ENCODE measurements at places on chromosomes 3 and 15.

DNA sequence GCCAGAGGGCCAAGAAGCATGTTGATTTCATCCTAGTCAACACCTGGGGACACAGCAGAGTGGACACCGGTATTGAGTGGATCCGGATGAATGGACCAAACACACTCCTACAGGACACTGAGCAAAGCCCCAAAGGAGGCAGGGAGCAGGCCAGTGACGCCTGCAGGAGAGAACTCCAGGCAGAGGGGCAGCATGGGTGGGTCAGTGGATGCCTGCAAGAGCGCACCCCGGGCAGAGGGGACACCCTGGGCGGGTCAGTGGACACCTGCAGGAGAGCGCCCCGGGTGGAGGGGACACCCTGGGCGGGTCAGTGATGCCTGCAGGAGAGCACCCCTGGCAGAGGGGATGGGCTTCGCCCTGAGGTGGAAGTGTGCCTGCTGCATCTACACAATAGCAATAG lies 27.6 kb upstream of the HRH1 start:
- no peak for DNase-seq

GRCh38 chr15:76996076-76996525 lies 1.2 kb downstream of the PSTPIP1 start:
- DNase-seq = peak; percentile 17

GRCh38 chr3:193895409-193895808 lies 240.5 kb upstream of the HES1 start:
- no peak for DNase-seq

DNA sequence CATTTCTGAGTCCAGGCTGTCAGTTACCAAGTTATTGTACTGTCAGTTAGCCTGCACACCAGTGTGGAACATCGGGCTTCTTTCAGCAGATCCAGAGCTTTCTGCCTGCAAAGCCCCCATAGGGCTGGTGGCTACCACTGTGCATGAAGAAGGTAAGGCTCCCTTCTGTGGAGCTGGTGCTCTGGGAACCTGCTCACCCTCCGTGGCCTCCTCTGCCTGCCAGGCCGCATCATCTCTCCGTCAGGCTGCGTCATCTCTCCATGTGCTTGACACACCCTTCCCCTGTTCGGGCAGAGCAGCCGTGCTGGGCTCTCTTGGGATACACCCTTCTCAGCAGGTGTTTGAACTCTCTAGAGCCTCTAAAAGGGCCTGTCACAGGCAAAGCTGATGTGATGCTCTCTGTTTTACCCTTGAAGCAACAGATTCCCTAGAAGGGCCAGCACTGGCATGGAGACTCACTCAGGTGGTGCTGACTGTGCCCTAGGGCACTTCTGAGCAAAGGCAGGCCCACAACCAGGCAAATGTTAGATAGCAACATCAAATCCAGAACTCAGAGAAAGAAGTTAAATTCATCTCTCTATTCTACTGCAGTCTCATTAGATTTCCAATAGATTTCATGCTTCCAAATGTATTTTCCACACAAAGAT lies 261.1 kb downstream of the EPHB1 start:
- DNase-seq = no peak

DNA sequence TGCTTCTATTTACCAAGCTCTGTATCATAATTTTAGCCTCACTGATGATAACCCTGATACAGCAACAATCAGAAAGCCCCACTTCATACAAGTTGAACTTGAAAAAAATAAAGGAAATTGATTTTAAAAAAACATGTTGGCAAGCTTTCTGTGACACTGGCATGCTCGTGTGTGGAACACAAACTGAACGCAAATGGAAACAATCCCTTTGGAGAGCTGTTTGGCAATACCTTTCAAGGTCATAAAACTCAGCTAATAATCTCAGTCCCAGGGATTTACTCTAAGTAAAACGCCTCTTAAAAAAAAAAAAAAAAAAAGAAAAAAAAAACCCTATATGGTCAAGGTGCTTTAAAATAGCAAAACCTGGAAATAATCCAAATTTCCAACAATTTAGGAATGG lies 166.7 kb upstream of the BCL6 start:
- DNase-seq = no peak

- DNase-seq = no peak
Observed at GRCh38 chr3:157501863-157502262, 1.4 kb downstream of the VEPH1 start.

DNA sequence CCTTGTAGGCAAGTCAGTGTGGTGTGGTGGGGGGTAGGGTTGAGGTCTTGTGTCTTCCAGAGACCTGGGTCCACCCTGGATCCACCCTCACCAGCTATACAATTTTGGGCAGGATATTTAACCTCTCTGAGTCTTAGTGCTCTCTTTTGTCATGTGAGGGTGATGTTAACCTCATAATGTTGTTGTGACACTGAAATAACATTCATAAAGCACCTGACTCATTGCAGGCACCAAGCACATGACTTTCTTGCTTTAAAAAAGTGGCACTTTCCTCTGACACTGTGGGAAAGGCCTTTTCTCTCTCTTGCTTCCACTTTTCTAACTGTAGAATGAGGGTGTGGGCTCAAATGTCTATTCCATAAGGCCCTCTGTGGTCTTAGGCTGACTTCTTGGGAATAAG lies 75.5 kb downstream of the SCN10A start:
- no peak for DNase-seq

- DNase-seq = no peak
Observed at GRCh38 chr3:86239946-86240345, 751.0 kb downstream of the VGLL3 start.

- no peak for DNase-seq
Observed at GRCh38 chr3:61776390-61776789, 215.0 kb downstream of the PTPRG start.
